ENCODE measurements at places on chromosomes 16 and 17.

DNA sequence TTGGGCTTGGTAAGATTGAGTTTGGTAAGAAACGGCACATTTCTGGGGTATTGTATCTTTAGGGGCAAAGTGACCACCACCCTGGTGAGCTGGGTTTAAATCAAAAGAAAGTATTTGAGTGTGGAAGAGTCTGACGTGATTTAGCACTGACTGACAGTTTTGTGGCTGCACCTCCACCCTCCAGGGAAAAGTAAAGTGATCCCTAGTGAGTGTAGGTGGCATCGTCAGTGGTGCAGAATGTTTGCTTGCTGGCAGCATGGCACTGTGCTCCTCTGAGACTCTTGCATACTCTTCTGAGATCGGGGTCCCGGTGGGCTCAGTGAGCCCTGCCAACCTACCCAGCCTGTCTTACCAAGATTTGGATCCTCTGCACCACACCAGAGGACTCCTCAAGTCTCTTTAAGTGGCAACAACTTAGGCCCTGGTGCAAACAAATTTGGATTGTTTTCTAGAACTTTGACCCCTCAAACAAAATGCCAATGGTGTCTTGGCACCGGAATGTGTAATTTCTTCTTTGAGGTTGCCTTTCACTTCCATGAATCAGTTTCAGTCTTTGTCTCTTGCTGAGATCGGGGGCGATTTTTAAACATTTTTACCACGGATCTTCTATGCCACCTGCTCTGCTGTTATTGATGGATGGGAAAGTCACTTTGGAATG is 2.8 kb downstream of the PRKCB start:
- DNase-seq = no peak

- no peak for DNase-seq
Measured at GRCh38 chr17:80793851-80794267, 197.8 kb upstream of the CHMP6 start.

GRCh38 chr17:67013891-67014290 is 30.5 kb upstream of the CACNG1 start:
- DNase-seq = no peak

- no peak for DNase-seq
Measured at GRCh38 chr16:84785843-84786581, 33.8 kb upstream of the CRISPLD2 start.

DNA sequence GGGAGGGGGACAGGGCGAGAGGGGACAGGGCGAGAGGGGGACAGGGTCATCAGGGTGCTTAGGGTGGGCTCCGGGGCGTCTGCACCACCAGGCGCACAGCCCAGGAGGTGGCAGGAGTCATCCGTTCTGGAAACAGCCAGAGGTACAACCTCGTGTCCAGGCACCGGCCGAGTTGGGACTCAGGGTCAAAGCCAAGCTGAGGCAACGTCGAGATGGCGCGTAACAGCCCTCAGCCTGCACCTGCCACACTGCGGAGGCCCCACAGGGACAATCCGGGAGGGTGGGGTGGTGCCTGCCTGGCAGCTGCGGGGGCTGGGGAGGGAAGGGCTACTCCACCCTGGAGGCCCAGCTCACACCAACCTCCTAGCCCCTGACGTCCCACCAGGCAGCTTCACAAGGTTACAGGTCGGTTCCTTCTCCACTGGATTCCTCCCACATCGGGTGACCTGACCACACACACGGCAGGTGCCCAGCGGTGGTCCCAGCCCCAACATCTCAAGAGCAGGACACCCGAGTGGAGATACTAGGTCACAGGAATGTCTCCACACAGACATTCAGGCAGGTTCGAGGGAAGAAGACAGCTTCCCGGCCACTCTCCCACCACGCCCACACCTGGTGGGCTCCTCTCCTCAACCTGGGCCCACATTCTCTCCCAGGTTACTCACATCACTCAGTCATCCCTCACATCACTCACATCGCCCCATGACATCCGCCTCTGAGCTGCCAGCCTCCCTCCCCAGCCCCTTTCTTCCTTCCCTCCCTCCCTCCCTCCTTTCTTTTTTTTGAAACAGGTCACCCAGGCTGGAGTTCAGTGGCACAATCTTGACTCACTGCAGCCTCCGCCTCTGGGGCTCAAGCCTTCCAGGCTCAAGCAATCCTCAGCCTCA is 47.3 kb downstream of the RPH3AL start:
- DNase-seq = no peak

- DNase-seq = no peak
Measured at GRCh38 chr16:88357317-88358022, 25.3 kb upstream of the ZNF469 start.

- no peak for DNase-seq
Measured at GRCh38 chr17:9676084-9676483, 30.8 kb downstream of the USP43 start.

DNA sequence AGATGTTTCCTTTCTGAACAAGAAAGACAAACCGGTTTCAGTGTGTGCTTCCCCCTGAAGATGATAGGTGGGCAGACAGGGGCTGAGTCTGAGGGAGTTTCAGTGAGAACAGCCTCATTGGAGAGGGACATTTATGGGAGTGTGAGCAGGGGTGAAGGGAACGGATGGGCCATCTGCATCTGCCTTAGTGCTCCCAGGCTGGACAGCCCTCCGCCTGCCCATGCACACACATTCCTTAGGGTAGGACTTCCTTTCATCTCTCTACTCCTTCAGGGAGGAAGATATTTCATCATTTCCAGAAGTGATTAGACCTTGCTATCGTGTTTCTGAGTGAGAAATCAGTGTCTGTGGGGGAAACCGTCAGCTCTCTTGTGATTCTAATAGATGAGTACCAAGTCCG is 3.8 kb downstream of the SHISA6 start:
- DNase-seq = no peak

DNA sequence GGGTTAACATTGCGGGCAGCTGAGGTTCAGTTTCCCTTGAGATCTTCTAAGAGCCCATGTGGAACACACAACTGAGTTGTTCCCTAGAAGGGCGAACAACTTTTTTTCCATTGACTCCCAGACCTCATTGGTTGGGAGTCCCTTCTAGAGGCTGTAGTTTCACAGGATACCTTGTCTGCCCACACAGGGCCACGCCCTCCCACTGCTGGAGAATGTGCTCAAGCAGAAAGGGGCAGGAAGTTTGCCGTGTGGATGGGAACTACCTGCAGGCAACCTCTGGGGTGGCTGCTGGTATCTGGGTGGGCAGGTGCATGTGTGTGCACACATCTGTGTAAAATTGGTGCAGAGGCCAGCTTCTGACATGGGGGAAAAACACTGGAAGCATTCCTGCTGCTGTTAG is 178.8 kb upstream of the PSMD7 start:
- DNase-seq = no peak

GRCh38 chr16:66517586-66518263 is 32.2 kb downstream of the TK2 start:
- DNase-seq = no peak

DNA sequence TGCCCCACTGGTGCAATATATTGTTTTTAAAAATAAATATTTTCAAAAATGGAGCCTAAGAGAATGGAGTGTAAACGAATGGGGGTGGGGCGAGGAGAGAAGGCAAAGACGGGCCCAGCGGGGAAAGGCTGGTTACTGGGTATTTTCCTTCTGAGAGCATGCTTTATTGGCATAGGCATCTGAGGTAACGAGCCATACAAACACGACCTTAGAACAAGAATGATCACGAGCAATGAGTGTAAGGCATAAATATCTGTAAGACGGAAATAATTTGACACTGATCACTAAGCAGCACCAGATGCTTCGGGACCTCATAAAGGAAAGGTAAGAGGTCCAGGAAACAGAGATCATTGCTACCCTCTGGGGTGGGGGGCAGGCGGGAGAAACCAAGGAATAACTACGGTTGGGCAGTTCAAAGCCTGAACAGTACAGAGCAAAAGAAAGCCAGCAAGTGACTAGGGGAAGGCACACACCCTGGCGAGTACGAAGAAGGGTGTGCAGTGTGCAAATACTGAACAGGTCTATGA is 959 bp downstream of the SSH2 start:
- peak; percentile 6 for DNase-seq

GRCh38 chr16:86697715-86698114 is 119.4 kb downstream of the FOXL1 start:
- DNase-seq = no peak

- no peak for DNase-seq
Measured at GRCh38 chr17:27816946-27817345, 16.6 kb upstream of the NOS2 start.

- DNase-seq = peak; percentile 84
Measured at GRCh38 chr16:57084257-57084770, 8.1 kb upstream of the CPNE2 start.

- no peak for DNase-seq
Measured at GRCh38 chr17:10021272-10021984, 116.4 kb upstream of the RCVRN start.

DNA sequence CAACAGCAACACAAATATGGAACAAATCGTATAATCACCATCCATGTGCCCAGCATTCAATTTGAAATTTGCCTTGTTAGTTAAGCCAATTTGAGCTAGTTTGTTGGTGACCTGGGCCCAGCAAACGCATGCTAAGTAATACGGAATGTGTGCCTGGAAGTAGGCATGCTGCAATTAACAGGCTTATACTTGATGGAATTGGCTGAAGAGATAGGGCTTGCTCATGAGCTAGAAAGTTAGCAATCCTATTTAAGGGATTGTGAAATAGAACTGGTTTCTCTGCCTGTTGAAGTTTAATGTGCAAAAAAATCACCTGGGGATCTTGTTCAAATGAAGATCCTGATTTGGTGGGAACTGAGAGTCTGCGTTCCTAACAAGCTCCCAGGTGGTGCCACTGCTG is 8.5 kb upstream of the LPO start:
- DNase-seq = no peak

GRCh38 chr17:57255182-57255775 is 1.0 kb upstream of the MSI2 start:
- DNase-seq = peak; percentile 26

- no peak for DNase-seq
Measured at GRCh38 chr17:17913695-17914332, 58.4 kb downstream of the TOM1L2 start.

GRCh38 chr17:60165971-60166370 is 16.2 kb downstream of the CA4 start:
- peak; percentile 18 for DNase-seq

- DNase-seq = no peak
Measured at GRCh38 chr16:7571366-7571765, 238.7 kb downstream of the RBFOX1 start.

DNA sequence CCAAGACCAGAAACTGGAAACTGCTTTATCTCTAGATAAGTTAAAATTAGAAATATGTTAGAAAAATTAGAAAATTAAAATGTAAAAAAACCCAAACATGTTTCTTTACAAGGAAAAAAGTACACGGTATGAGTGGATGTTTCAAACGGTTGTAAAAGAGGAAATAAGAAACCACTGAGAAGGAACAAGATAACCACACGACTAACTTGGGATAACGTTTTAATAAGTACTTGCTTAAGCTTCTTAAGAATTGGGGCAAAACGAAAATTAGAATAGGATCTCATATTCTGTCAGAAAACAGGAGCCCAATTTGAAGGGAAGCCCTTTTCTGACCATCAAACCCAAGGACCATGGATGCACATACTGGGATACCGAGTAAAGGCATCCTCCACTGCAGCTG is 31.0 kb downstream of the MBTPS1 start:
- DNase-seq = no peak

- no peak for DNase-seq
Measured at GRCh38 chr17:80604670-80605010, 60.0 kb downstream of the RPTOR start.

GRCh38 chr16:21611556-21612384 is 12.4 kb downstream of the METTL9 start:
- DNase-seq = no peak

DNA sequence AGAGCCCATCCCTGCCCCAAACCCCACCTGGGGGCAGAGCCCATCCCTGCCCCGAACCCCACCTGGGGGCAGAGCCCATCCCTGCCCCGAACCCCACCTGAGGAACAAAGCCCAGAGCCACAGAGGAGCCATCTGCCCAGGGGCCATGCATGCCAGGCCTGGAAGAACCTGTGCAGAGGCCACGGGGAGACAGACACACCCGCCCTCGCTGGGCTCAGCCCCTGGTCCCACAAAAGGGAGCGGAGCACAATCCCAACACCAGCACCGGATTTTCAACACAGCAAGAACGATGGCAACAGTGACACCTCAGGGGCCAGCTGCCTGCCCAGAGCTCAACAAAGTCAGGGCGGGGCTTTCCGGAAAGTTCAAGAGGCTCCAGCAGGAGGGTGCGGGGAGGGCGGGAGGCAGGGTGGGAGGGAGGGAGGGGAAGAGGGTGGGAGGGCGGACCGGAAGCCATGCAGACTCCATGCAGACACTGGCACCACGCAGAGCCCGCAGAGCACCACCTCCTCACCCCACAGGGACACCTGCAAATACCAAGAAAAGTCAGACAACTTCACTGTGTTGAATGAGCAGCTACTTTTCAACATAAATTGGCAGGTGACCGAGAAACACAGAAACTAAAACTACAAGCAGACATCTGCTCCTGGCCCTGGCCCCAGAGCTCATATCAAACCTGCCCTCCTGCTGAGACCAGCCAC is 27.9 kb upstream of the C16orf95 start:
- peak; percentile 65 for DNase-seq

DNA sequence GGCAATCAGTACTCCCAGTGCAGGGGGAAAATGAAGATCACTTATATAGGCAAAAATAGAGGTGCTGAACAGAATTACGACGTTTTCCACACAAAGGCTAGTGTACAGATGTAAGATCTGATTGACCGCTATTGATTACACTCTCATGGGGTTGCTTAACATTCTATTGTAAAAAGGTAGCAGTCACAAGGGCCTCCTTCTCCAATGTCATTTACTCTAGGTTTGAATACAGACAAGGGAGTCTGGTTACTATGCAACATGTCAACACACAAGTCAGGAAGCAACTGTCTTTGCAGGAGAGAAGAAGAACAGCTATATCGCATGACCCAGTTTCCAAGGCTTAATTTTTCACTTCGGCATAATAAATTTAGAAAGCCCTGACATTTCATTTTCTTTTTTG is 7.9 kb downstream of the KRT37 start:
- DNase-seq = no peak

DNA sequence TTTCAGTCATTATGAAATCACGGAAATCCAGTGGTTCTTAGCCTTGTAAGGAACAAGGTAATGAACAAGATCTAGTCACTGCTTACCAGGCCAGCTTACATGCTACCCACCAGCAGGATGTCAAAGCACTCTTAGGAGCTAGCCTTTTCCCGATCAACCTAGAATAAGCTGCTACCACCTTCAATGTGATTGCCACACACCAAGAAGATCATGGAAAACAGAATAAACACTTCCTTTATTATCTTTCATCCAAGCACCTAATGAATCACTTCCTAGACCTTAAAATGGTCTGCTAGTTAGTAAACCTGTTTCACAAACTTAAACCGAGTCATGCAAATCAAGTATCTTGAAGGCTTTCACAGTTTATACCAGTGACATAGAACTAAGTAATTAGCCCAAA is 5.0 kb downstream of the BBS2 start:
- no peak for DNase-seq

All from CD4-positive, alpha-beta T cell treated with Interleukin-21 for 1 hour (primary cell).